ENCODE measurements at places on chromosomes 16 and 17.

- no peak for DNase-seq
Measured at GRCh38 chr16:89920723-89921122, 2.1 kb downstream of the MC1R start.

GRCh38 chr16:8795091-8795490 lies 2.3 kb downstream of the TMEM186 start:
- DNase-seq: no peak

DNA sequence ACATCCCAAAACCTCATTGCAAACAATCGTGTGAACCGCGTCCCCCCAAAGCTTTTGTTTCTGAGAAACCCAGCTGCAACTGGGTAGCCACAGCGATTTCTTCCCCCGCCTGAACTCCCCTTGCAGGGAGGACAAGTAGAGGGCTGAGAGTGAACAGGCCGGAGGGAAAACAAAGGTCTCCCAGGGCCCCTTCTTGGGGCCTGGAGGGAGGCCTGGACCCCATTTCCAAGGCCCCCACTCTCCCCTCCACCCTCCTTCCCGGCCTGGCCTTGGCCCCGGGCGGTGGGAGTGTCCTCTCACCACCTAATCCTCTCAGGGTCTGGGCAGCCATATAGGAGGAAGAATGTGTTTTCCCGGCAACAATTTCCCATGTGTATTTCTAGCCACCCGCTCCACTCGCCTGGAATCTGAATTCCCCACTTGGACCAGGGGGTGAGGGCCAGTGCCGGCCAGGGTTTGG lies 2.6 kb downstream of the GLIS2 start:
- no peak for DNase-seq

DNA sequence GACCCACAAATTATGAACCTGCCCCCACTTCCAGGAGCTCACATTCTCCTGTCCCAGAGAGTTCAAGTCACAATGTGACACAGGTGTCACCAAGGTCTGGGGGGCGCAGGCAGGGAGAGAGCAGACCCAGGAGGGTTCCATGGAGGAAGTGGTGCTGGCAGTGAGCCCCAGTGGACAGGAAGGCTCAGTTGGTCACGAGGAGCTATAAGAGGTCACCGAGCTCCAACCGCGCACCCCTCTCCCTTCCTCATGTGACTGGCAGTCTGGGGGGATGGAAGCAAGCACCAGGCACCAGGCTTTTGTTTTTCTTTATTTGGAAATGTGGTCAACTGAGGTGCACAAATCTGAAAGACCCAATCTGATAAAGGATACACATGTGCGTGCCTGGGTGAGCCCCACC lies 2.5 kb downstream of the ITGAD start:
- no peak for DNase-seq

DNA sequence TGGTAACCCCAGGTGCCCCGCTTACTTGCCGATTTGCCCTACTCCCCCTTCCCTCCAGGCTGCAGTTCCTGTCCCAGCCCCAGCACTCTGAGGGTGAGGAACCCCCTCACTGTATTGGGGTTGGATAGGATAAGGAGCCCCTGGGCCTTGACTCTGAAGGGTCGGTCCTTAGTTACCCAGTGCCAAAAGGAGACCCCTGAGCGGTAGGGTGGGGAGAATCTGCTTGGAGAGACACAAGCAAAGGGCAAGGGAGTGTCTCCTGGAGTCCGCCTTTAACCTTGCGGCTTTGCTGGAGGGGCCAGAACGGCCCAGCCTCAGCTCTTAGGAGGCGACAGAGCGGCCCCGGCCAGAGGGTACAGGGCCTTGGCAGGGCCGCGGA lies 13.0 kb downstream of the CARD14 start:
- DNase-seq: no peak

DNA sequence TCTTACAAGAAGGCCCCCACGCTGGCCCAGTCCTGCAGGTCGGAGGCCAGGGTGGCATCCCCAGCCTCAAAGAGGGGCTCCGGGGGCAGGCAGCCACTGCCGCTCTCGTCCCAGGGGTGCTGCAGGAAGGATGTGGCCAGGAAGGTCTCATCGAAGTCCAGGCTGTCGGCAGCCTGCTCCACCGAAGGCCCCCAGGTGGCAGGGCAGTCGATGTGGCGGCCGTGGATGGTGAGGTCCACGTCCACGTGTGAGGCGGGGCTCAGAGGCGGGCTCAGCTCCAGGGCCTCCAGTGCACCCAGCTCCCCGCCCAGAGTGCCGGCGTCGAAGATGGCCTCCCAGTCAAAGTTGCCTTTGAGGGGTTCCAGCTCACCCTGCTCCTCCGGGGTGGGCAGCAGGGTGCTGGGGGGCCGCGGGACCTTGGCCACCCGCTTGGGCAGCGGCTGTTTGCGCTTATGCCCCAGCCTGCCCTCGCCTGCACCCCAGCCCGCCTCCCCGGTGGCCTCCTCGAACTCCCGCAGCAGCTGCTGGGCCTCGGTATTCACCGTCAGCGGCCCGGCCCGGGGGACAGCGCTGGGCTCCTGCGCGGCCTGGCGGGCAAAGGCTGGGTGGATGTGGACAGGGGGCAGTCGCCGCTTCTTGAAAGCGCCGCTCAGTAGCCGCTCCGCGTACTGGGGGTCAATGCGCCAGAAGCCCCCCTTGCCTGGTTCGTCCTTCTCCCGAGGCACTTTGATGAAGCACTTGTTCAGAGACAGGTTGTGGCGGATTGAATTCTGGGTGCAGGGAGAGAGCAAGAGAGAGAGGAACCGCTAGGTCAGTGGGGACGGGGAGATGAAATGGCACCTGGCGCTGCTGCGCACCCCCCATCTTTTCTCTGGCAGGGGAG lies 3.5 kb downstream of the FOXJ1 start:
- no peak for DNase-seq

GRCh38 chr16:78362524-78363135 lies 263.2 kb downstream of the WWOX start:
- DNase-seq: no peak

- DNase-seq: no peak
Measured at GRCh38 chr16:17940584-17941364, 395.8 kb downstream of the NPIPA8 start.

DNA sequence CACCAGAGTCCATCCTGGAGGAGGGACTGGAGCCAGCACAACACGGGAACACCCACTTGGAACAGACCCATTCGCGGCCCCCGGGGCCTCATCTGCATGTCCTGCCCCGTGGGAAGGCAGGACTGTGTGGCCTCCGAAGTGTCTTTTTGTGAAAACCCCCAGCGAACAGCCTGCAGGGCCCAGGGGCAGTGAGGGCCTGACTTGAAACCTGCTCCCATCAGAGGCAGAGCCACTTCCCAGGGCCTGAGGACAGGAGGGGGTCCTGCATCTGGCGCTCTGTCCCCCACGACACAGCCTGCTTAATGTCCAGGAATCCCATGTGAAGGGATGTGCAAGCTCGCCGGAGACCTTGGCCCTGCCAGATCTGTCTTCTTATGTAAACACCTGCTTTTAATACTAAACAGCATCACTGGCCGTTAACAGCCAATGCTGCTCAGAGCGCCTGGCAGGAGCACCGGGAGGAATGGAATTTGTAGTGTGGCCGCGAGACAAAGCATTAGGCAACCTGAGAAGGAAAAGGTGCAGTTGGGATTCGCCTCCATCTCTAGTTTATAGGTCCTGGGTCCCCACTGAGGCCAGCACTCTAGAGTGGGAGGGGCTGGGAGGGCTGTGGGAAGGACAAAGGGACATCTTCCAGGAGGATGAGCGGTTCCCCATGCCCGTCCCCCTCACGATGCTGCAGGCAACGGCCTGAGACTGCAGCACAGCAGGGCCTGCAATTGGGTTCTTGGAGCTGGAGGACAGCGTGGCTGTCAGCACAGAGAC lies 9.6 kb upstream of the EVPL start:
- DNase-seq: no peak

DNA sequence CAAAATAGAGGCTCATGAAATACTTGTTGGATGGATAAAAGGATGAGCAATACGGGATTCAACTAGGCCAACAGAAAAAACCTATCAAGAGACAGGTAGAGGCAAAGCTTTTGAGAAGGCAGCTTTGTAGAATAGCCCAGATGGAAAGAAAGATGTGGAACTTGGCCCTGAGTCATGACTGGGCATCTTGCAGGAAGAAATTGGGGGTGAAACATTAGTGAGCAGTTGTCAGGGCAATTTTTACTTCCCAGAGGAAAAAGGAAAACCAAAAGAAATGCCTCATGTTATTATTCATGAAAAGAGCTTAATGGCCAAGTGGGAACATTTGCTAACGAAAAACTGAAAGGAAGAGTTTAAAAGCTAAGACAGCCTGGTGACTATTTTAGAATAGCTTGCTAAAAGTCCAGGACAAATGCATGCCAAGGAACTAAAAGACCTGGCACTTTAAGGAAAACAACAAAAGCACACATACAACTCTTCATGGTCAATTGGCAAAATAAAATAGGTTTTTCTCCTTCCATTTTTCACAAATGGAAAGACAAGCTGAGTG lies 180.1 kb downstream of the HS3ST3A1 start:
- DNase-seq: no peak

GRCh38 chr16:59013930-59014329 lies 279.8 kb upstream of the GOT2 start:
- no peak for DNase-seq

DNA sequence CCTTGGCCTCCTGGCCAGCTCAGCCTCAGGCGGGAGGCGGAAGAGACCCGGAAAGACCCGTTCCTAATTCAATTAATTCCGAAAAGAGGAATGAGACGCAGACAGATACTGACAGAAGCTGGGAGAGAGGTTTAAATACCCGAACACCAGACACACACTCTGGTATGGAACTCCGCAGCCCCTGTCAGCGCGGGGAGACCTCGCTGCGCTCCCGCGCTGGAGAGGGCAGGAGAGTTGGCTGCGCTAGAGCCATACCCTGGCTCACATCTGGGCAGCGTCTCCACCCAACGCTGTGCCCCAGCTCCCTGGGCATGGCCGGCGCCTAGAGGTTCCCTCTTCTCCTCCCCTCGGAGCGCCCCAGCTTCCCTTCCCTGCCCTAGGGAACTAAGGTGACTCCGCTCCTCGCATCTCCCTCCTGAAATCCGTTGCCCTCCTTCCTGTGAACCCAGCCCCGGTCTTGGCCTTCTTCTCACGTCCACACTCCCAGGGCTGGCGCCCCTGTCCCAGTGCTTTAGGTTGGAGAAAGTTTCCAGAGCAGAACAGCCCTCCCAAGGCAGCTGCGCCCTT lies 8.0 kb downstream of the NEUROD2 start:
- DNase-seq: no peak

- no peak for DNase-seq
Measured at GRCh38 chr16:4386951-4387565, 15.4 kb downstream of the VASN start.

DNA sequence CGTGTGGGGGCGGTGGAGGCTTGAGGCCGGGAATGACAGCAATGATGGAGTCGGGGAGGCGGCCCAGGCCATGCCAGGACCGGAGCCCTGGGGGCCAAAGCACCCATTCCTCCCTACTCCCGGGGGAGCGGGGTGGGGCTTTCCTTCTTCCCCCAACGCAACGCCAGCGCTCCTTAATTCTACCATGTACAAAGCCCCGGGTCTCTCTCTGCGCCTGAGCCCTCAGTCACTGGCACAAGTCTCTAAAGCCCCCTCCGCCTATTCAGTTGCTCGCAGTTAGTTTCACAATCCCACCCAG lies 245 bp upstream of the RNF227 start:
- DNase-seq: no peak

DNA sequence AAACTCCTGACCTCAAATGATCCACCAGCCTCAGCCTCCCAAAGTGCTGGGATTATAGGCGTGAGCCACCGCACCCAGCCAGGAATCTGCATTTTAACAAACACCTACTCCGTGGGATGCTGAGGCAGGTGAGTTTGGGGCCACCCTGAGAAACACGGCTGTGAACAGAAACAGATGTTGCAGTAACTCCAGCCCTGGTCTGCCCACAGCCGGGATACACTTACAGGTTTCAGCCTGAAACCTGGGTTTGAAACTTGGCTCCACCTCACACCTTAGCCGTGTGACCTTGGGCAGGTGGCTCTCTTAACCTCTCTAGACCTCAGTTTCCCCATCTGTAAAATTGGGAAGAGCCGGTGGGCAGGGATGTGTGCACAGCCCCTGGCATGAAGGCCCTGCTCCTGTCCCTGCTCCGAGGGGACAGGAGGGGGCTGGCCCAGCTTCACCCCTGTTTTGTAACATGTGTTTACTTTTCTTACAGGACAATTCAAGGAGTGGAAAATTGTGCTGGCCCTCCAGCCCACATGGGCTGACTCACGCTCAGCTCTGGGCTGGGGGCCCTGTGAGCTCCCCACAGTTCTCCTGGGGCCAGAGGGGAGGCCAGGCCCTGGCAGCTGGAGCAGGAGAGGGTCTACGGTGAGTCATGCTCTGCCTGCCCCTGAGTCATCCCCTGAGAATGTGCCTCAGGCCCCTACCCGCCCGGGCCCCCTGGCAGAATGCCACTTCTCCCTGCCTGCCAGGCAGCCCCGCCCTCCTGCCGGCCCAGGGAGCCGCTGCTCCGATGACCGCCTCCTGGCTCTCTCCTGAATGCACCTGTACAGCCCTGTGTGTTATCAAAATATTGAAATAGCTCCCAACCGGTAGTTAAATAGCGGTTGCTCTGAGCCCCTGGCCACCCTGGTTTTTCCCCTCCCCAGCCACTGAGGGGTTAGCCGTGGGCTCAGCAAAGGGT lies 7.7 kb upstream of the PPL start:
- no peak for DNase-seq

DNA sequence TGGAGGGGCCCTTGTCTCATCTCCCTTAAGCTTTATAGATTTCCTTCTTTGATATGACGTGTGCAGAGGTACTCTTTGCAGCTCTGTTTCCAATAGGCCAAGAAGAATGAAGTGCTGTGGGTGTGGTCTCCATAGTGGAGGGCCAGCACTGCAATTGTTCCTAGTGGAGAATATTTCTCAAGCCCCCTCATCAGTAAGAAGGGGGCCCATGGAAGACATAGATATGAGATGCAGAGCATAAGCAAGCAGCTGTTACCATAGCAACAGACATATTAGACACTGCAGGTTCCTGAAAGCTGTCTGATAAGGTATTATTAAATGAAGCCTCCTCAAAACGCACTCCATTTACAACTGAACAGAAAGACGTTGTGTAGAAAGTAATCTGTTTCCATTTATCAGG lies 240.7 kb downstream of the ZFHX3 start:
- DNase-seq: no peak

DNA sequence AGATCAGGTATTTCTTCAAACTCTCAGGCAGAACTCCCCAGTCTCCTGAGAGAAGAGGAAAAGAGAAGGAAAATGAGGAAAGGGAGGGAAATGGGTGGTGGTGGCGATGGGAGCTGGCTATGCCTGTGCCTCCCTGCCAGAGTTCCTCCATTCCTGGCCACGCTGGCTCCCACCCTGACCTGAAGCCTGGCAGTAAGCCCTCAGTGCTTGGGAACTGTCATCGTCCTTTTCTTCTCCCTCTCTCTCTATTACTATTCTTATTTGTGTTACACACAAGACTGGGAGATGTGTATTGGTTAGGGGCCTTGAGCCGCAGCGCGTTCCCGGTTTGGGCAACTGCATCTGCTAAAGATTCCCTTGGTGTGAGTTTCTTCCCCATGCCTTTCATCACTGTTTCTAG lies 44.6 kb downstream of the GOSR1 start:
- DNase-seq: no peak

GRCh38 chr17:65824901-65825300 lies 263.5 kb upstream of the AXIN2 start:
- DNase-seq: no peak
